Mesothelial cell of epicardium (in vitro differentiated cells): ENCODE measurements at places on chromosomes 1 and 21.

DNA sequence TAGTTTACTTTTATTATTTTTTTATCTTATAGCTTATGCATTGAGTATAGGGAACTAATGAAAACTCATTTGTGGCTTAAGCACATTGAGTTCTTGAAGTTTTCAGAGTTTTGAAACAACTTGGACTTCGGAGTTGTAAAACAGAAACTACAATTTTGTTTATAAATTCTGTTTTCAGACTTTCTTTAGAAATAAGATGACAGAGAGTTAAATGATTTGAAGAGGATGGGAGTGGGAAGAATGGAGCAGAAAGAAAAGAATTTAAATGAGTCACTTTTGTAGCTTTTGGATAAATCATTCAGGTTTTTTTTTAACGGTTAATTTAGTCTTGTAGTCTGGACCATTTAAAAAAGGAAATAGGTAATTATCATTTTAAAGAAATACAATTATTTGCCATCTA, 32.3 kb downstream of the INKA2 start:
- DNase-seq = no peak

DNA sequence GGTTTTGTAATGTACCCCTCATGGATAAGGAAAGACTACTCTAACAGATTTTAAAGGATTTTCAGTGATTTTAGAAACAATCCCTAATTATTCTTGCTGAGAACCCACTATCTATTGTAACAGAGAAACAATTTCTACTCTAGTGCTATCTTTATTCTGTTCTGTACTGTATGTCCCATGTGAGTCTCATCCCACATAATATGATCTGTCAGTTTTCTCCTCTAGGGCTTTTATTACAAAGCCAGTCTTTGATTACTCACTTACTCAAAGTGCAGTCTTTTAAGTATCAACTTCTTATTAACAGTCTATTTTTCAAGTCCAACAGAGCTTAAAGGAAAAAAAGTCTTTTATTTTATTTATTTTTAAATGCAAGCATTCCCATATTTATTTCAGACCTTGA, 54.8 kb downstream of the CTH start:
- DNase-seq = no peak

GRCh38 chr1:6795661-6796060, 10.4 kb downstream of the CAMTA1 start:
- DNase-seq = no peak

GRCh38 chr1:184945029-184945428, 29.3 kb downstream of the NIBAN1 start:
- no peak for DNase-seq

DNA sequence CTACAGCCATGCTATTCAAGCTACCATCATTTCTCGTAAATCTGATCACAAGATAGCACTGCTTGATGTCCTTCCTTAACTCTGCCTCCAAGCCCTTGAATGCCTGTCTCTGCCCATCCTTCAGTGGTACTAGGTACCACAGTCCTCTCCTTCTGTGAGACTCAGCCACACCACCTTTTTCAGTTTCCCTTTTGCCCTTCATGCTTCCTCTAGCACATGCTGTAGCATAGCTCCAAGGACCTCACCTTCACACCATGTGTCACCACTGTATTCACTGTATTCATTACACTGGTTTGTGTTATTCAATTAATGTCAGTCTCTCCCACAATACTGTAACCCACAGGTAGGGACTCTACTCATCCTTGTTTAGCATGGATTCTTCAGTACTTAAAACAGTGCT, 8.0 kb upstream of the TP53BP2 start:
- no peak for DNase-seq

DNA sequence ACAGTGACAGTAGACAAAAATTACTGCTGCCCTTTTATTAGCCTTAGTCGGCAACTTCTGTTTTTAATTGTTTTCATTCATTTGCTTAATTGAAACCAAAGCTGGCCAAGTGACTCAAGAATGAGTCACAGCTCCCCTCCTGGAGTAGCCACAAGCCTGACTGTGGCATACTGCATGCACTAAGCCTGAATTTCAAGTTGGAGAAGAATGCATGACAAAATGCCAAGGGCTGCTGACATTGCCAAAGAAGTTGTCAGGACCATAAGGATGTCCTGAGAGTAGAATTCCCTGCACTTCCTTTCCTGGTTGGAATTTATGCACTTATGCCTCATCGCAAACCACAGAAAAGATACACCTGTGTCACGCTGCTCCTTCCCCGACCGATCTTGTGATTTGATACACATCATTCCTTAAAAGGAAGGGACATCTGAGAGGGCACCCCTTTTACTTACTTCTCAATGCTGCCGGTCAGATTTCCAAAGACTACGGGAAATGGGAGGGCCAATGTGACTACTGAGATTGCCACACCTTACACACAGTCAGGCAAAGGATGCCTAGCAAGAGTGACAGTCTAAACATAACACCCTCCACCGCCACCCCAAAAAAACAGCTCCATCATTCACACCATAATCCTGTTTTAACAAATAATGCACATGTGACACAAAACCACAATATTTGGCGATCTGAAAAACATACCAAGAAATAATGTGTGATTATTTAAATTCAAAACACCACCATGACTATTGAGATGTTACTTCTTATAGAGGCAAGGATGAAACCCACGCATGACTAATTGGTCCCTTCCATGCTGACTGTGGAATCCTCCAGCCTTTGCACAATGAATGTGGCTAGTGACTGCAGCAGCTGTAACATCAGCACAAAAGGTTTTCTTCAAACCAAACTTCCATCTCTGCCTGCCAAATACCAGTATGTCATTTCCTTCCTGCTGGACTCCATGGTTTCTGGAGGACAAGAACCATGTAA, 28.2 kb downstream of the VAV3 start:
- no peak for DNase-seq

DNA sequence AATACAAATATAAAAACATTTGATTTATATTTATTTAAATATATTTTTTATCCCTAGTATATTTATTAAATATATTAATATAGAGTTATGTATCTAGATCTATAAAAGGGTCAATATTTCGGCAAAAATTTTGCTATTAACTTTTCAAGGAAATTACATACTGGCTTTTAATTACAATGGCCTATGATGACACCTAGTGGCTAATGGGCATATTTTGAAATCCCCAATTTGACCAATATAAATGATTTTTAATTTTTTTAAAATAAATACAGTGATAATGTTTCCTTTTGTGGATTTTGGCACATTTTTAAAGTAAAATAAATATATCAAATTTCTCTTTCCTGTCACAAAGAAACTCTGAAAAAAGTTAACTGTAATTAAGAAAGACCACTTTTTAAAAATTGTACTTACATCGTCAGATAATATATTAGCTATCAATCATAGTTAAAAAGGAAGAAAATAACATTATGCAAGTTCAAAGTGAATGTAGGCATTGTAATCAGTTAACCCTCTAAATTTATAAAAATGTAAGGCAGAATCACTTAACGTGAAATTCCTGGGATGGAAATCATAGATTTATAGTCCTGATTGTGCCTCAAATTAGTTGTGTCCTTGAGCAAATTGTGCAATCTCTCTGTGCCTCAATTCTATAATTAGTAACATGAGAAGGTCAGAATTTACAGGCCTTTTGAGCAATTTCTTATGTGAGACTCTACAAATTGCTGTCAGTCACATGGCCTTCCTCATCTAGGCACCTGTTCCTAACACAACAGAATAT, 25.6 kb upstream of the RGS13 start:
- DNase-seq = no peak

GRCh38 chr1:7940034-7940433, 605 bp downstream of the TNFRSF9 start:
- DNase-seq = no peak

DNA sequence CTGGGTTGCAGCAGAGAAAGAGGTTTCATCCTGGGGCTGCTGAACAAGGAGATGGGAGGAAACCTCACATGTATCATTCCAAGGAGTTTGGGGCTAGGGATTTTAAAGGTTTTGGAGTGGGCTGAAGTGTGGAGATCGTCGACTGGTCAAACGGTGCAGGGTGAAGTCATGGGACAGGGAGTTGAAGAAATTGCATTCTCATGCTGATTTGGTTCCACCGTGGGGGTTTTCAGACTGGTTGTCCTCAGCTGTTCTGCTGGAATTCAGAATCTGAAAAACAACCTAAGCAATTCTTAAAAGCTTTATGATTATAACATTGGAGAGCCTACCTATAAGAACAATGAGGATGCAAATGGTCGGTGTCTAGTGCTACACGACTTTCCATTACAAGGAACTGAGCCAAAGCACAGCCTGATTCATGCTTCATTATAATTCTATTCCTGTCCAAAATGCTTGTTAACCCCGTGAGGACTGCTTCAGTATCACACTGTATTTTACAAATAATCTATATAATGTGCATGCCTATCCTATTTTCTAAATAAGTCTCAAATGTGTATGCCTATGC, 242.7 kb downstream of the TM2D1 start:
- no peak for DNase-seq
